Activated naive CD8-positive, alpha-beta T cell treated with anti-CD3 and anti-CD28 coated beads for 36 hours (primary cell): ENCODE measurements at places on chromosomes 5 and 9.

DNA sequence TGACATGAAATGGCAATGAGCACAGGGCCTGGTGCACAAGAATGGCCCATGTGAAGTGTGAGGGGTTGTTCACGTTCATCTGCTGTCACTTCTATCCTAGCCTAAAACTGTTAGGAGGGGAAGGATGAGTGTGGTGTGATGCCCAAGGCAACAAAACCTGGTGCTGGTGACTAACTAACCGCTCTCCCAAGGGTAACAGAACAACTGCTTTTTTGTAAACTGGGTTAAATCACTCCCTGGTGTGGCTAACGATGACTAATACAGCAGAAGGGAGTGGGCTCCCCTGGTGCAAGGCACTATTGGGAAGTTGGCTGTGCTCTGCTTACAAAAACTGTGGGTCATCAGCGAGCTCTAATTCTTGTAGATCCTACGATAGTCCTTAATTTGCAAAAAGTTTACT, 103.2 kb upstream of the VCAN start:
- DNase-seq = no peak

GRCh38 chr9:37975639-37976038, 71.7 kb upstream of the SLC25A51 start:
- DNase-seq = no peak

DNA sequence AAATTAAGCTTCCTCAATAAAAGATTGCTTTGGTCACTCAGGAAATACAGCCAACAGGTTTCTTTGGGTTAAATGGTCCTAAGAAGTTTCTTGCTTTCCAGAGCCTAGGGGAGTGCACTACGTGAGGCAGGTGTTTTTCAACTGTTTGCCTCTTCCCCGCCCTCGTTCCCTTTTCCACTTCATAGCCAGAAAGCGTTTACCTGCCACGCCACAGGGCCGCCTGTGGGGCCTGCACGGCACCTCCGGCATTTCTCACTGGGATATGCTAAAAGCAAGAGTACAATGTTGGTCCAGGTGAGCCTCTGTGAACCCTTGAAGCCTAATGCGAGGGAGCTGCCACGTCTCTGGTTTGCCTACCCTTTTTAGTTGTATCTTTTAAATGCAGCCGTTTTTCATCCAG, 167.6 kb upstream of the OTULINL start:
- DNase-seq = no peak

- no peak for DNase-seq
These were observed 6.9 kb downstream of the RAB14 start for GRCh38 chr9:121194730-121195129.

GRCh38 chr9:111222757-111223156, 107.3 kb downstream of the OR2K2 start:
- DNase-seq = no peak

- DNase-seq = no peak
These were observed 217.0 kb downstream of the DMRT2 start for GRCh38 chr9:1267141-1267570.

- DNase-seq = no peak
These were observed 128.5 kb upstream of the CDH10 start for GRCh38 chr5:24773261-24773660.
